ENCODE measurements at places on chromosomes 1 and 21.

- no peak for DNase-seq
Observed at GRCh38 chr1:33244809-33245186, 11.5 kb upstream of the ZNF362 start.

DNA sequence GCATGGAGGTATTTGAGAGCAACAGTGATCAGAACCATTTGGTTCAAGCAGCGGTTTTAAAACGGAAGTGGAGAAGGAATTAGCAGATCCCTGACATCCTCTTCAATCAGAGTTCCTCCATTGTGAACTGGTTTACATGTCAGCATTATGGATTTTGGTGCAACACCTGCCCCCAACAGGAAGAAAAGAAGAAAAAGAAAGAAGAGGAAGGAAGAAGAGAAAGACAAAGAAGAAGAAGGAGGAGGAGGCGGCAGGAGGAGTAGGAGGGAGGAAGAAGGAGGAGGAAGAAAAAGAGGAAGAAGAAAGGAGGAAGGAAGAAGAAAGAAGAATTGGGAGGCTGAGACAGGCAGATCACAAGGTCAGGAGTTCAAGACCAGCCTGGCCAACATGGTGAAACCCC lies 17.4 kb downstream of the NDUFS5 start:
- no peak for DNase-seq

- DNase-seq, result no peak
Observed at GRCh38 chr1:55820501-55820900, 605.3 kb upstream of the USP24 start.

DNA sequence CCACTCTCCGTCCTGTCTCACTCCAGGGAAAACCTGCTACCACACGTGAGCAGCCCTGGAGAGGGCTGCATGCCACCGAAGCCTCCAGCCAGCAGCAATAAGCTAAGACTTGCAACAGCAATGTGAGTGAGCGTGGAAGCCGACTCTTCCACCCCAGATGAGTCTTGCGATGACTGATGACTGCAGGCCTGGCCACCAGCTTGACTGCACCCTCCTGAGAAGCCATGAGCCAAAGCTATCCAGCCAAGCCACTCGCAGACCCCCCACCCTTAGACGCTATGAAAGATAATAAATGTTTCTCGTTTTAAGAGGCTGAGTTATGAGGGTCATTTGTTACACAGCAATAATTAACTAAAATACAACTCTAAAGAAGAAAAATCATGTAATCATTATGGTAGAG lies 118.6 kb upstream of the GALNT2 start:
- DNase-seq, result no peak

GRCh38 chr1:85933961-85934360 lies 222.6 kb downstream of the COL24A1 start:
- no peak for DNase-seq

Measured in thyroid gland (tissue), 4 donors.